Fibroblast of skin of right biceps (primary cell): ENCODE measurements at places on chromosomes 12 and 14.
A peak's percentile ranks its signal among the peaks of the same experiment; 100 is the strongest.

GRCh38 chr12:9588749-9589148, 19.0 kb downstream of the KLRB1 start:
- no peak for DNase-seq

DNA sequence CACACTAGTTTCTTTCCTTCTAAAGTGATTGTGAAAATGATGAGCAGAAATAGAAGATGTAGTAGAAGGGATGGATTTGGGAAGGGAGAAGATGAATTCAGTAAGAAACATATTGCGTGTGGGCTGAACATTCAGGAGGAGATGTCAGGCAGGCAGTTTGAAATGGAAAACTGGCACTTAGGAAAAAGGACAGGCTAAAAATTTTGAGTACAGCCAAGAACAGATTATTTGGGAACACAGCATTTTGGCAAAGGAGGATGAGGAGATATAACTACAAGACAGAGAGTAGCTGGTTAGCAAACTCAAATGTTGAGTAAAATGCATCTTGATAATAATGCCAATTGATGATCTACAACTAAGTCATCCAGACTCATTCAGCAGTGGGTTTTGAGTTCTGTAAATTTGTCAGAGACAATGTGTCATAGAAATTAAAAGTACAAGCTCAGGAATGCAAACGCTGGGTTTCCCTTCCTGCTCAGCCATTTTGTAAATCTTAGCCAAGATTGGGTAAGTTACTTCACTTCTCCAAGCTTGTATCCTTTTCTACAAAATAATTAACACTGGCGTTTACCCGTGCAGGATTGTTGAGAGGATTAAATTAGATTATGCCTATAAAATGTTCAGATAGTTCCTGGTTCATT, 255.0 kb downstream of the NAV3 start:
- DNase-seq, result peak; percentile 76

DNA sequence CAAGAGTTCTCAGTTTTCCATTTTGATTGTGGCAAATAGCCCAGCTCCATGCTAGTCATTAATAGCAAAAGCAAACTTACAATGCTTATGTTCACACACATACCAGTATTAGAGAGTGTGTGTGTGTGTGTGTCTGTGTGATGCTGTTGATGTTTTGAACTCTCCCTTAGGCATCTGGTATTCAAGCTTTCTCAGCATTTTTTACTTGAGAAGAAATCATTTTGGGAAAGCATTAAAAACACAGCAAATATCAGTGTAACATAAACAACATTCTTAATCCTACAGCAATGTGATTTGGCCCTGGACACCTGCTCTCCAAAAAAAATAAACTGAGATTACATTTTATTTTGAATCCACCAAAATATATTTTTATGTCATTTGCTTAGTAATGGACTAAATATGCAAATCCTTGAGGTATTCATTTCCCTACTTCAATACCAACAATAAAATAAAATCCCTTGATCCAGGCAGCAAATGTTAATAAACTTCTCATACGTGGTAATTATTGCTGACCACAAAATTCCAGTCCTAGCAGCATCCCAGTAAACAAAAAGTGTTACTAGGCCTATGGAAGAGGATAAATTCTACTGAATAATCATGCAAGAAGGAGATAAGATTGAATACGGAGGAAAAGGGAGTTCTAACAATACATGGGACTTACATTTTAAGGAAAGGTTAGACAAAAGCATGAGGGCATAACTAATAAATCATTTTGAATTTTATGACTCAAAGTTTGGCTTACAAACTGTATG, 249.5 kb upstream of the CLEC14A start:
- peak; percentile 15 for DNase-seq

- no peak for DNase-seq
These were observed 51.1 kb downstream of the CCNK start for GRCh38 chr14:99532310-99532709.

DNA sequence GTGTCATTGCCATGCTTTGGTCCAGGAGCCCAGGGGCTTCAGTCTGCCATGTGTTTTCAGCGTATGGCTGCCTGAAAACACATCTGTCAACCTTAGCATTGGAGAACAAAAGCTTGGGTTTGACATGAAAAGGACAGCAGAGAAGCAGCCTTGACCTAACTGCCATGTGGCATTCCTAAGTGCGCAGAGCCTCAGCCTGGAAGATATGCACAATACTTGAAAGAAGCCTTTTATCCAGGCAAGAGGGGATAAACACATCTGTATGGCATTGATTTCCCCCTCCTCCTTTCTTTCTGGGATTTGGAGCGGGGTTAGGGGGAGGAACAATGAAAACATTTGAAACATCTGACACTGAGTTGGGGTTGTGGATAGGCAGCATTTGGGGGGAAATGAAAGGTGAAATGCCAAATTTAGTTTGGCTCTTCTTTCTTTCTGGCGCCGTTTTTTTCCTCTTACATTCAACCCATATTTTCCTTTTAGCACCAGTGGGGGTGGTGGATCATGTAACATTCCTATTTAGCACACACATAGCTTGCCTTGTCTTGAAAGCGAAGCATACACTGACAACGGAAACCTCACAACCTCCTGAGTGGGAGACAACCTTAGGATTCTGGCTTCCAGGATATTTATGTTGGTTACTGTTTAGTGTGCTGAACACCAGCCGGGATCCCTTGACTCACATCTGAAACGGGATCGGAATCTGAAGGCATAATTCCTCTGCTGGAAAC, 177.0 kb downstream of the C12orf75 start:
- peak; percentile 84 for DNase-seq

GRCh38 chr14:22227084-22227483, 361.9 kb downstream of the DAD1 start:
- DNase-seq, result no peak

GRCh38 chr12:101962486-101962885, 85.1 kb downstream of the DRAM1 start:
- no peak for DNase-seq
